ENCODE measurements at places on chromosomes 2 and 18.

- DNase-seq = no peak
Measured at GRCh38 chr2:30903326-30903725, 96.1 kb upstream of the CAPN13 start.

- no peak for DNase-seq
Measured at GRCh38 chr2:148899638-148900318, 24.8 kb downstream of the KIF5C start.

DNA sequence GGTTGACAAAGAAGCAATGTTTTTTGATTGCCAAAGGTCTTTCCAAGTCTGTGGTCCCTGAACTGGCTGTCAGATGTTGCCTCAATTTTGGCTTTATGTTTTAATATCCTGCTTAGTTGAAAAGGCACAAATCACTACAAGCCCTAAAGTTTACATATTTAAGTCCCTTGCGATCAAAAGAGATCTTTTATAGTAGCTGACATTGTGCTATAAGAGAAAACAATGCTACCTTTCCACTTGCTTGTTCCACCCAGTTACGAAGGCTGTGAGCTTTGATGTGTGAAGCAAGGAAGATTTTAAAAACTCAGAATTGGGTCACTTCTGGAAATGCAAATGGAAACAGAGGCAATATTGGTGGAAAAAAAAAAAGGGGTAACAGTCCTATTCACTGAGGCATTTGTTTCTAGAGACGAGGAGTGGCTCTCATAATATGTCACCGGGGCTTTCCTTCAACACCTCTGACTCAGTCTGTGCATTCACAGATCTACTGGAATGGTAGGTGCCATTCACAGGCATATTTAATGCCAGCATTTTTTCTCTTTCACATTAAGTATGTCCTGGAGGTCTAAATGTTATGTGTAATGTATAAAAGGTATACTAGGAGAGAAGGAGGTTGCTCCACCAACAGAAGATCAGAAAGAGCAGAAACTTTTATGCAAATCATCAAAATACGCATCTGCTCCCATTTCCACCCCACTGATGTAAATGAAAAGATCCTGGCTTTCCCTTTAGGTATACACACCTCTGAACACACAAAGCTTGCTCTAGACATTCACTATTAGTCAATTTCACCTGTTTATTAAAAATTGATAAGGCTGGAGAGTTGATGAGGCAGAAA is 91.8 kb downstream of the TGIF1 start:
- no peak for DNase-seq

DNA sequence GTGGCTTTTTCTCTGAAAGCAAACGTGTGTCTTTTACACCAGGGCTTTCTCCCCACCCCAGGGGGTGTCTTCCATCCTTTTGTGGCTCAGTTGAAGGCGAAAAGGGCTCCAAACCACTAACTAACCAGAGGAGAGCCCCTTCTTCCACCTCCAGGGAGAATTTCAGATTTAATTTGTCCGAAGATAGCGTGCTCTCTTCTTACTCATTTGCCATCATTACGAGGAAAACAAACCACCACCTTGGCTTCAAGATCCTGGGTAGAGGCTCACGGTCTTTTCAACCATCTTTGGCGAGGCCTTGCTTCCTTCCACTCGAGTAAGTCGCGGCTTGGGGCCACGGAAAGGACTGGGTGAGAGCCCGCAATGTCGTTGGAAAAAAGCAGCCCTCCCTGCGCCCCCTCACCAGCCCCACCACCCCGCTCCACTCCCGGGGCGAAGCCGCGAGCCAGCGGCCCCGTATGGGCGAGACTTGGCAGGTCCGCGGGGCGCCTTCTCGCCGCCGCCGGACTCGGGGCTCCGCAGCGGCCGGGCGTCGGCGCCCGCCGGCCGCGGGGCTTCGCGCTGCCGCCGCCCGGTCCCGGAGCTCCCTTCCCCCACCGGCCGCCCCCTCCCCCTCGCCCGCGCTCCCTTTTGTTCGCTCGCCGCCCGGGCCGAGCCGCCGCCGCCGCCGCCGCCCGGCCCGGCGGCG is 1.7 kb upstream of the ZNF532 start:
- no peak for DNase-seq

DNA sequence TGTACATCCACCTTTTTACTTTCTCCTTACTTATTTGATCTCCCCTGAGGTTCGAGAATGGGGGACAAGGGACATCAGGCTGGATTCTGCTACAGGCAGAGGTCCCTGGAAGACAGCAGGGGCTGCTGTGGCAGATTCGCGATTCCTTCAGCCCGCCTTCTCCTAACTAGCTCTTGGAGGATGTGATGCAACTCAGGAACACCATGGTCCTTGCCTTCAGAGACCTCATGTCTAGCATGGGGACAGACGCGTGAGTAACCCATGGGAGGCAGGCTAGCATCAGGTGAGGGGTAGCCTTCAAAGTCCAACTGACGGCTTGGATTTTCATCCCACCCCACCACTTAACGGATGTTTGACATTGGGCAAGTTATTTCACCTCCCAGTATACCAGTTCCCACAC is 869 bp upstream of the TCF23 start:
- DNase-seq = no peak

- no peak for DNase-seq
Measured at GRCh38 chr2:97963079-97963406, 32.7 kb downstream of the TMEM131 start.

DNA sequence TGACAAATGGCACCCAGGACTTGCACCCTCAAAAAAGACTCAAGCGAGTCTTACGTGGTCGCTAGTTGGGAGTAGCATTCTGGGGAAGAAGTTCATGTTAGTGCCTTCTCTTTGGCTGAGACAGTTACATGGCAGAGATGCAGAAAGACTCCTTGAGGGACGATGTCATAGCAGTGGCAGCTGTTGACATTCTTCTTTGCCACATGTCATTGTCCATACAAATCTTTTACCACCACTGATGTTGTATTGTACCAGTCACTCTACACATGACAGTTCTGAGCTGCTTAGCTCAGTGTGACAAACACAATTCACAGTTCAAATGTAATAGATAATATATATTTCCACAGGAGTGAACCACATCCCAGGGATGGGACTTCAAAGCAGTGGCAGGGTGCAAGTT is 197.1 kb downstream of the TCF4 start:
- DNase-seq = no peak

- DNase-seq = no peak
Measured at GRCh38 chr2:98663511-98664090, 55.2 kb downstream of the UNC50 start.

DNA sequence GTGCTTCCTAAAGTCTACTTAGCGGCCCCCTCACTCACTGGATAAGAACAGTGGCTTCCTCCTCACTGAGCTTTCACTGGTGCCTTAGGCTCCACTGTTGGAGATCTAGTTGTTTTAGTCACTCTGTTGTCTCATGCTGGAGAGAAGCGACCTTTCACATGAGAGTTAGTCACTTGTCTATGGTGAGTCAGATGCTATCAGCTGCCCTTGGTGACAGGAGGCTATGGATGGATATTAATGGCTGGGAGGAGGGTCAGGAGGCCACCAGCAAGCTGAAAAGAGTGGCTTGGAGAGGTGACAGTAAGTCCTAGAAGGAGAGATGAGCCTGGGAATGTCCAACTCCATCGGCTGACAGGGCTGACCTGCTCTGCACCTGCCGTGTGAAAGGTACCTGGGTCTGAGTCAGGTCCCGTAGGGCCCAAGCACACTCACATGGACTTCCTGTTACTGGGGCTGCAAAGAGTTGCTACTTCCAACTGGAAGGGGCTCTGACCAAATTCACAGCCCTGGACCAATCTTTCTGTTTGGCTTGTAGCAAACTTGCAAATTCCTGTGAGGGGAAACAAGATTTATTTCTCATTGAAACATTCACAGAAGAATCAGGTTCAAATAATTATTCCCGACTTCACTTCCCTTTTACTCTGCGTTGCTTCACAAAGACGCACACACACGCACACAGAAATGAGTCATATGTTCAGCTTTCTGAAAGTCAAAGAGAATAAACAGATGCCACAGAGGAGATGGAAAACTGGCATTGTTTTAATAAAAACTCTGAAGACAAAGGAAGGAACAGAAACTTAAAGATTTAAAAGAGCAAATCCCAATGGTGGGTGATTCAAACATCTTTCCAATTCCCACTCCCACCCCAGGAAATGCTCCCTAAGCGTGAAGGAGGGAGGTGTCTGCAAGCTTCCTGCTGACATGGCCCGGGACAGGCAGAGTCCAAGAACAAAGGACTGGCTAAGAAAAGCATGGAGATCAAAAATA is 203.5 kb upstream of the TWIST2 start:
- DNase-seq = no peak

DNA sequence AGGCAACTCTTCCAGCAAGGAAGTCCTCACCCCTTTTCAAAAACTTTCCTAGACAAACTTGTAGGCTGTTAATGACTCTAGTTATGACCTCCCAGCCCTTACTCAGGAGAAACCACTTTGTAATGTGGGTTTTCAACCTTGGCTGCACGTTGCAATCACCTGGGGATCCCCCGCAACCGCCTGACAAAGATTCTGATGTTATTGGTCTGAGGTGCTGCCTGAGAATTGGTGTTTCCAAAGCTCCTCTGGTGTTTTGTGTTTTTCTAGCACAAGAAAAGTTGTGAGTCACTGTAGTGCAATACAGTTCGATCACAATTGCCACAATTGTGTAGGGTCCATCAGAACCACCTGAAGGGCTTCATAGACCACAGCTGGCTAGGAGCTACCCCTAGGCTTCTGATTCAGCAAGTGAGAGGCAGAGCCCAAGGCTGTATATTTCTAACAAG is 121.6 kb downstream of the SP100 start:
- no peak for DNase-seq

DNA sequence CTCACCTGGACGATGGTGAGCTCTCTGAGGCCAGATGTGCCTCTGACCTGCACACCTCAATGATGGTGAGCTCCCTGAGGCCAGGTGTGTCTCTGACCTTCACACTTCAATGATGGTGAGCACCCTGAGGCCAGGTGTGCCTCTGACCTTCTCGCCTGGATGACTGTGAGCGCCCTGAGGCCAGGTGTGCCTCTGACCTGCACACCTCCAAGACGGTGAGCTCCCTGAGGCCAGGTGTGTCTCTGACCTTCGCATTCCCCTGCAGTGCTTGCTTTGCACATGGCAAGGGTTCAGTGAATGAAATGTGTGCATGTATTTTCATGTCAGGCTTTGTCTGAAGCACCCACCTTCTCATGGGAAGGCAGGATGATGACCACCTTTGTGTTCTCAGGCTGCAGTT is 95.5 kb downstream of the PTGR3 start:
- DNase-seq = no peak

Measured in SIG-M5 (cell line).